Kidney capillary endothelial cell (primary cell): ENCODE measurements at places on chromosomes 1 and 21.

- DNase-seq = peak; percentile 56
Measured at GRCh38 chr1:161139766-161140165, 7.3 kb upstream of the DEDD start.

GRCh38 chr1:237124856-237125462, 83.0 kb downstream of the RYR2 start:
- DNase-seq = no peak

- no peak for DNase-seq
Measured at GRCh38 chr1:95232646-95233318, 1.2 kb upstream of the RWDD3 start.

DNA sequence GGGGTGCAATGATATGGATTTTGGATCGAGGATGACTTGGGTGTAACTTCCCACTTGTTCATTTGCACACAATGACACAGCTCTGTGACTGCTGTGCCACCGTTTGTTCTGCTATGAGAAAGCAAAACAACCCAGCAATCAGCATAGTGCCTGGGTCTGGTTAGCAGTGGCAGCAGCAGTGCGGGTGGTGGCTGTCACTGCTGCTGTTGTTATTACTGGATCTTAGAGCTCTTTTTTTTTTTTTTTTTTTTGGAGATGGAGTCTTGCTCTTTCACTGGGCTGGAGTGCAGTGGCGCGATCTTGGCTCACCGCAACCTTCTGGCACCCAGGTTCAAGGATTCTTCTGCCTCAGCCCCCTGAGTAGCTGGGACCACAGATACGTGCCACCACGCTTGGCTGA, 56.9 kb downstream of the TBCE start:
- no peak for DNase-seq

DNA sequence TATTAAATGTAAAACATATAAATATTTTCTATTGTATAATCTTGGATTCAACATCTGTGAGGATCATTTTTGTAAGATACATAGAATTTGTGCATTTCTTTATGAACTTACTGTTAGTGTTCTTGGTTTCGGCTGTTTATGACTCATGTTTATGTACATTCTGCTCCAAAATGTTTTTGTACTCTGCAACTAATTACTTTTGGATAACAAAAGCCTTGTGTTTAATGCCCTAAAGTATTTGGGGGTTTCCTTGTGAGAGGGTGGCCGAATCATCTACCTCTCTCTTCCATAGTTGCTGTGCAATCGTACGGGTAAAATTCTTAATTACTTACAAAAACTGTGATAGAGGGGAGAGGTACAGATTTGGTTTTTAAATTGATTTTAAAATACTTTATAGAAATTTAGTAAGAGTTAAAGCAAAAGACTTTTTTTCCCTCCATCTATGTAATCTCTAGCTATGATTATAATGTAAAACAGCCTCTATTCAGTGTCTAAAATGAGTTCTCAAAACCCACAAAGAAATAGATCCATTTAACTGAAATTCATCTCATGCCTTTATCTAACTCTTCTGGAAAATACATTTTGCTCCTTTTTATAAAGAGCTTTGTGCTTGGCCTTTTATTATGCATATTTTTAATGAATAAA, 38.7 kb upstream of the LRRC8C start:
- no peak for DNase-seq

GRCh38 chr1:8357329-8358101, 39.6 kb downstream of the SLC45A1 start:
- no peak for DNase-seq

DNA sequence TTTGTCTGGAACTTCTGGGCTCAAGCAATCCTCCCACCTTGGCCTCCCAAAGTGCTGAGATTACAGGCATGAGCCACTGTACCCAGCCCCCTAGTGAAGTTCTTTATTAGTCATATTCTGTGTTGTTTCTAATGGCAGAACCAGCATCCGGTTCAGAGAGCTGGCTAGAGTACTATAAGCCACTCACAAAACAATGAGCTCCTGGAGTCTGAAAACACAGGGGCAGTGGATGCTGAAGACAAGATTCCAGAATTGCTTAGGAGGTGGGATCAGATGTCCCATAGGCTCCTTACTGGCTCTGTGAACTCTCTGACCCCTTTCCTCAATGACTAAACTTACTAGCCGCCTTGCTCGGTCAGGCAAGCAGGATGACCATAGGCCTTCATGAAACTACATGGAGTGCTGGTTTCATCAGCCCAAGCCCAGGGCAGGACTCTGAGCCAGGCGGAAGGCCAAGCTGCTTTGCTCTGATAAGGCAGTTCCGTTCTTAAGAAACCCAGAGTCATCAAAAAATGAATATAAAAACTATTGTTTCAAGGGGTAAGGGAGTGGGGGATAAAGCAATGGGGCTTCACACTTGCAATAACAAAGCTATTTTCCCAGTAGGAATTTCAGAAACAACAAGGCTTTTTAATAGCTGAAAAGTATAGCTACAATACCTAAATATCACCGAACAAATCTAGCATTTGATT, 8.1 kb downstream of the MTHFR start:
- DNase-seq = peak; percentile 48

DNA sequence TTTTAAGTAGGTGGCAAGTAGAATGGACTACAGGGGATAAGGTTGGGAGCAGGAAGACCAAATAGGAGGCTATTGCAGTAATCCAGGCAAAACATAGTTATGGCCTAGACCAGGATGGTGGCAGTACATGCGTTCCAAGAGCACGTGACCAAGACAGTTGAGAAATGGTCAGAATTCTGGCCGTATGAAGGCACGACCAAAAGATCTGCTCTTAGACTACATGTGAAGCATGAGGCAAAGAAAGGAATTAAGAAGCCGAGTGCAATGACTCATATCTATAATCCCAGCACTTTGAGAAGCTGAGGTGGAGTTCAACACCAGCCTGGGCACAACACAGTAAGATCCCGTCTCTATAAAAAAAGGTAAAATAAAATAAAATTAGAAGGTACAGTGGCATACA, 71.3 kb downstream of the LUZP1 start:
- no peak for DNase-seq

DNA sequence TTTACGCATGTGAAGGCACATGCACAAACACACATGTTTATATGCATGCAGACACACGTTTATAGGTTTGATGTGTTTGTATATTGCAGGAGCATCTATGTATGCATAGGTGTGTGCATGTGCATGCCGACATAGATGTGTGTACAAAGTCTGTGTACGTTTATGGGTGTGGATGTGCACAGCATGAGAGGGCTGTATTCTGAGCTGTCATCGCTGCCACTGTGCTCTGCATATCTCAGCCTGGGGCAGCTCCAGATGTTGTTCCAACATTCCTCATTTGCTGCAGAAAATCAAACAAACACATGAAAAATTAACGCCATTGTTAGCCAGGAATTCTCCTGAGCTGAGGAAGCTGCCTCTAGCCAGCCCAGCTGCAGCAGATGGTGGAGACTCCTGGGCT, 132.3 kb upstream of the CSF3R start:
- DNase-seq = no peak

GRCh38 chr1:167629681-167630567, at the start of gene RCSD1:
Gene RCSD1 (plus strand): TSS chr1:167630232. CDS start chr1:167630424, 192 bp downstream.
- no peak for DNase-seq

GRCh38 chr1:16101623-16102022, 28.2 kb upstream of the FAM131C start:
- DNase-seq = no peak
